Activated CD4-positive, alpha-beta T cell treated with anti-CD3 and anti-CD28 coated beads, Interleukin-2, amount 10 ng/mL, durations not matched to agents 7 days and 5 days (primary cell): ENCODE measurements at places on chromosomes 11 and 22.

- DNase-seq, result no peak
Measured at GRCh38 chr11:82889133-82890001, 10.9 kb downstream of the PRCP start.

GRCh38 chr11:87030458-87031054, 7.2 kb upstream of the TMEM135 start:
- peak; percentile 14 for DNase-seq

DNA sequence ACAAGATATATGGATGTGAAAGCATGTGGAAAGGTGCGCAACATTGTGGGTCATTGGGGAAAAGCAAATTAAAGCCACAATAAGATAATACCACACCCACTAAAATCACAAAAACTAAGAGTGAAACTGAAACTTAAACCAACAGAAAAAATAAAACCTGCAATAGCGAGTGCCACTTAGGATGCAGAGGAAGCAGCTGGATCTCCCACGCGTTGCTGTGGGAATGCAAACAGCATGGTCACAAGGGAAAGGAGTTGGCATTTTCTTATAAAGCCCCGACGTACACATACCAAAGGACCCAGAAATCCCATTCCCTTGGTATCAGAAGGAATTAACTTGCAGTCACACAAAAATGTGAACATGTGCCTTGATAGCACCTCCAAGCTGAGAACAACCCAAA, 712.0 kb downstream of the TBC1D22A start:
- DNase-seq, result no peak

DNA sequence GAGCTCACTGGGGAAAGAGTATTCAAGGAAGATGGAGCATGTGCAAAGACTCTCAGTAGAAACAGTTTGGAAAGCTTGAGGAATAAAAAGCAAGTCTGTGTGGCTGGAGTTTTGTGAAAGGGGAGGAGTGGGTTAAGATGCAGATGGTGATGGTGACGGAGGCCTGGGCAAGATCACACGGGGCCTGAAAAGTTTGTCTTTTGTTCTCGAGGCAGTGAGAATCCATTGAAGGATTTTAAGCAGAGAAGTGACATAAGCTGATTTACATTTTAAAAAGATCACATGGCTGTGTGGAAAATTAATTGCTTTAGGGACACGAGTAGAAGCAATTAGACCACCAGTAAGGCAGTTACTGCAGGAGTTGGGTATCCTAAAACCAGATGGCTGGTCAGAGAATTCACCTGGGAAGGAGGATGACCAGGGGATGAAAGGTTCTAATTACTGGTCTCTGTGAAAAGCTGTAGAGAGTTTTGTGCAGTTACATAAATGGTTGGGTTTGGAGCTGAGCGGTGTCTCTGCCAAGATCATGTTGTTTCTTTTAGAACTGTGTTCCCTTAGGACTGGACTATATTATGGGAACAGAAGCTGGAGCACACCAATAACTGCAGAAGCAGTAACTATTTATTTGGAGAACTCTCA, 7.1 kb downstream of the RRP8 start:
- no peak for DNase-seq

DNA sequence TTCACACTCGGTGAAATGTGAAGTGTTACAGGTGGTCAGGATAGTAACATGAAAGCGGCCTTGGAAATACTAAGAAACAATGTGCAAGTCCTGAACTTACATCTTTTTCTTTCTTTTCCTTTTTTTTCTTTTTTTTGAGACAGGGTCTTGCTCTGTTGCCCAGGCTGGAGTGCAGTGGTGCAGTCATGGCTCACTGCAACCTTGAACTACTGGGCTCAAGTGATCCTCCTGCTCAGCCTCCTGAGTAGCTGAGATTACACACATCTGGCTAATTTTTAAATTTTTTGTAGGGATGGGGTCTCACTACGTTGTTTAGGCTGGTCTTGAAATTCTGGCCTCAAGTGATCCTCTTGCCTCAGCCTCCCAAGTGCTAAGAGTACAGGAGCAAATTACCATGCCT, 252.6 kb downstream of the SWAP70 start:
- DNase-seq, result no peak
